ENCODE measurements at places on chromosomes 5 and 9.
A peak's percentile ranks its signal among the peaks of the same experiment; 100 is the strongest.

- DNase-seq = no peak
Observed at GRCh38 chr5:139825690-139826089, 30.1 kb downstream of the PSD2 start.

DNA sequence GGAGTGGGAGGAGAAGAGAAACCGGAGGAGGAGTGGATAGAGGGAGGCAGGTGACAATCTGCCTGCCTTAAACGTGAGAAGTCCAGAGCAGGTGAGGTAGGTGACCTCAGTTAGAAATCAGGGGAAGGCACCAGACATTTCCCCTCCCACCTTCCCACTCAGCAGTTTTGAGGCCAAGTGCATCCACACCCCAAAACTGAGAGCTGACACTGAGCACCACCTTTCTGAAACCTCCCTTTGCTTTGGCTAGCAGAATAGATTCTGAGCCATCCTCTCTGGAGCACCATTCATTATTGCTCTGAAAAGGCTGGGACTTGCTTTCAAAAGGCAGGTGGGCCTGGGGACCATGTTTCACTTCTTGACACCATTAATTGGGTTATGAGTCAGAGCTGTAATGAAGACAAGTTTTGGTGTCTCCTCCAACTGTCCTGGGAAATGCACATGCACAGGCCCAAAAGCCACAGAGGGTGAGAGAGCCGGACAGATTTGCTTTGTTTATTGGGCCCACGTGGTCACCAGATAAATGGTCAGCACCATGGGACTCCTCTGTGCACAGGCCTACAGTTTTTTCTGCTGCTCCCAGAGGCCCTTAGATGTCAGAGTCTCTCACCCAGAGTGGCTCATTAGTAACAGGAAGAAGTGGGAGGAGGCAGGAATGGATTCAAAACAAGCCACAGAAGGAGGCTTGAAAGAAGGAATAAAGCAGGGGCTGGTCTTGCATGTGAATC lies 314.7 kb downstream of the TLE1 start:
- peak; percentile 22 for DNase-seq

GRCh38 chr9:12717907-12718306 lies 24.7 kb downstream of the TYRP1 start:
- no peak for DNase-seq

DNA sequence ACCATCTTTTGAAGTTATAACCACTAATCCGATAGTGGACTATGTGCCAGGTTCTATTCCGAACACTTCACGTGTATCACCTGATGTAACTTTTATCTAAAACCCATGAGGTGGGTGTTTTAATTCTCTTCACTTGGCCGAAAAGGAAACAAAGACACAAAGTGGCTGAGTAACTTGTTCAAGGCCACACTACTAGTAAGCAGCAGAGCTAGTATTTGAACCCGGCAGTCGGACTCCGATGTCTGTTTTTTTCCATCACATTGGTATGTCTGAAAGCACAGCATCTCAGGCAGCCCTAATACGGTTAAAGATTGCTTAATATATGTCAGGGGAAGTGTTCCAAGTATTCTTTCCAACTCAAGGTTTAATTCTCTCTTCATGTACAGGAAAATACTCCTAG lies 16.2 kb downstream of the FAM169A start:
- DNase-seq = no peak

- DNase-seq = peak; percentile 47
Observed at GRCh38 chr9:92176068-92176799, 61.0 kb upstream of the SPTLC1 start.

DNA sequence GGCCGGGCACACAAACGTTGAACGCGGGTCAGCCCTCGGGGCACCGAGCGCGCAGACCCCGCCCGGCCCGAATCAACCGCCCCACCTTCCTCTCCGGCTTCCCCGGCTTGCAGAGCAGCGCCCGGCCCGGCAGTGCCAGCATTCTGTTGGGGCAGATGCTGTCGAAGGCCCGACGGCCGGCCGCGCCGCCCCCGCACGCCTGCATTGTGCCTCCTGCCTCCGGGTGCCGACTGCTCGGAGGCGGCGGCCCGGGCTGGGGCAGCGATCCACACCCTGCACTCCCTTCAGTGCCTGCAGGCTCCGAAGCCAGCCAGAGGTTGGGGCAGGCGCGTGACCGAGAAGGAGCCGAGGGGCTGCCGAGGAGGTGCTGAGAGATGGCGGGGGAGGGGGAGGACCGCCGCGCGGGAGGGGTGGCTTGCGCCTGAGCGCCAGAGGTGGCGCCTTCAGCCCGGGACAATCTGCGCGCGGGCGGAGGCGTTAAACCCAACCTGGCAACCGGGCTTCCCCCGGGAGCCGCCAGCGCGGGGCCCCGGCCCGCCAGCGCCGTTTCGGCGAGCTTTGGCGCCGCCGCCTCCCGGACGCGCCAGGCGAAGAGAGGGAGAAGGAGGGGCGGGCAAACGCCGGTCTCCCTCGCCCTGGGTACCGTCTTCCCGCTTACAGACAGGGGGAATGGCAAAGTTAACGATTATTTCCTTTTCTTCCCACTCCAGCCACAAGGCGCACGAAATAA lies at the start of gene MCIDAS:
Gene MCIDAS, minus strand, starts transcription at position 382 of the 730 bp plus-strand sequence. Its CDS starts 177 bp downstream, at position 205.
- no peak for DNase-seq

DNA sequence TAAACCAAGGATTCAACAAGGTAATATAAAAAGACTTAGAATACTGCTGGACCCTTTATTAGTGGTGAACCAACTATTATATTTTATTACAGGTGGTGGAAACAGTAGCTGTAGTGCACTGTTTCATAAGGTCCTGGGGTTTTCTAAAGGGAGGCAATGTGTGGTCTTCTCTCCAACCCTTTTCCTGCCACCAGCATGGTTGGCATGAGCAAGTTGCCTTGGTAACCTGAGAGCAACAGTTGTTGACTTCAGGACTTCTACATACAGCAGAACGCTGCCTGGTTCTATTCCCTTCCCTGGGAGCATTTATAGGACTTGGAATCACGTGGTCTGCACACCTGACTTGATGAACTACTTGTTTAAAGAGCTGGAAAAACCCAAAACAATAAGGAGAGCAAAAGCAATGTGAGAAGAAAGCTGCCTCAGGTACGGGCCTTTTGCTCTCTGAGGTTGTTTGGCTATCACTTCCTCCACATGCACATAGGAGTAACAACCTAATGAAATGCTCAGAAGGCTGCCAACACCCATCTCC lies 81.1 kb upstream of the RAI14 start:
- DNase-seq = no peak

GRCh38 chr5:6470672-6471071 lies 22.0 kb downstream of the UBE2QL1 start:
- no peak for DNase-seq

Measured in choroid plexus epithelial cell (primary cell).